ENCODE measurements at places on chromosomes 2 and 18.

GRCh38 chr2:163800951-163801381, 65.2 kb upstream of the FIGN start:
- no peak for DNase-seq

GRCh38 chr2:161124201-161124600, 36.0 kb upstream of the TANK start:
- no peak for DNase-seq

DNA sequence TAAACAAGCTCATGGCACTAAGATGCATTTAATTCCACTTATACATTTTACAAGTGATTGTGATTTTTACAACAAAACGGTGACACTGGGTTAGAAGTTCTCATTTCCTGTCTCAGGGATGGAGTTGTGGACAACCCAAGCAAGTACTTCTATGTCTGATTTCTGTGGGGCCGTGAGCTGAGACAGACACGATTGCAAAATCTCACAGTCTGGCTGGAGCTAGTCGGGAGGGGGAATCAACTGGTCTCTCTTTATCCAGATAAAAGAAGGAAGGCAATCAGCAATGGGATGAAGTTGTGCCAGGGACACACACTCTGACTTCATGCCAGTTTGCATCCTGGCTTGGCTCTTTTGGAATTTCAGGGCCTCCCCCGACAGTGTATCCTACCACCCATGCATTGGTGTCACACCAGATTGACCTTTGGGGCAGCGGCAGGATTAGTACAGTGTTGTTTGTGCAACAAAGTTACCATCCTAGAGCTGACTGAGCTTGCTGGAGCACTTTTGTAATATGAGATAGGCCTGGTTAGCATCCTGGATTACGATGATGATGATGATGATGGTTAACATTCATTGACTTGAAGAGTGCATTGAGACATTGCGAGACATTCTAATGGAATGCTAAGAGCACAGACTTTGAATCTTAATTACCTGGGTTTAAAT, 98.8 kb downstream of the CTAGE1 start:
- no peak for DNase-seq

DNA sequence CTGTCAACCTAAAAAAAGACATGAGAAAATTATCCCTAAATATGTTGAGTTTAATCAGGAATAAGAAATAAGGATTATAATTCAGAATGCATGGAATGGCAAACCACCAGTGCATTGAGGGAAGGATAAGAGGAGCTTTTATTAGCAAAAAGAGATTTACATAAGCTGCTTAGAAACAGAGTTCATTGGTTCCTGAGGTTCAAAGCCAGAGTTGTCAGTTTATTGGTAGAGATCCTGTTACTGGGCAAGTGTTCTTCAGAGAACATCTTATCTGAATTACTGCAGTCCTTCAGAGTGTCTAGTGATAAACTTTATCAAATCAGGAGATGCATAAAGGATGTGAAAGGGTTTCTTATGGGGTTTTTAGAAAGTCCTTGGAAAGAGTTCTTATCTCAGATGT, 76.0 kb upstream of the MEX3C start:
- DNase-seq, result no peak

- no peak for DNase-seq
These were observed 306.0 kb upstream of the COL3A1 start for GRCh38 chr2:188668017-188668680.

DNA sequence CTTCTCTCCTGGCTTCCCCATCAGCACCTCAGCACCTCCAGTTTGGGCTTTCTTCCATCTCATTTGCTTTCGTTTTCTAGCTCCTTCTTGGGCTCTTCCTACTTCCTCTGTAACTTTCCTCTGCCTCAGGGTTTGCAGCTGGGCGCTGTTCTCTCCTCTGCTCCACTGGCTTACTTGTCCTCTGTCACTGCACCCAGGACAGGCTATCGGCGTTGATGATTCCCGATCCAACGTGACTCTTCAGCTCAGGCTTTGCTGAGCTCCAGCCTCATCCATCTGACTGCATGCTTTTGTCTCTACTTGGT, 362.4 kb downstream of the CYRIA start:
- no peak for DNase-seq

DNA sequence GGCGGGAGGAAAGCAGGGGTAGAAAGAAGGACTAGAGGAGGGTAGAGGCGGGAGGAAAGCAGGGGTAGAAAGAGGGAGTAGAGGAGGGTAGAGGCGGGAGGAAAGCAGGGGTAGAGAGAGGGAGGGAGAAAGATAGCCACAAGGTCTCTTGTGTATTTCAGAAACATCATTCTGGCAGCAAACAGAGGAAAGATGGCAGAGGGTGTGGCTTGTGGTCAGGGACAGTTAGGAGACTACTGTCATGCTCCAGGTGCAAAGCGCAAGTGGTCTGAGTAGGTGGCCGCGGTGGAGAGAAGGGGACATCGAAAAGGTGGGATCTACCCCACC, 82.4 kb upstream of the TAF1B start:
- DNase-seq, result no peak

DNA sequence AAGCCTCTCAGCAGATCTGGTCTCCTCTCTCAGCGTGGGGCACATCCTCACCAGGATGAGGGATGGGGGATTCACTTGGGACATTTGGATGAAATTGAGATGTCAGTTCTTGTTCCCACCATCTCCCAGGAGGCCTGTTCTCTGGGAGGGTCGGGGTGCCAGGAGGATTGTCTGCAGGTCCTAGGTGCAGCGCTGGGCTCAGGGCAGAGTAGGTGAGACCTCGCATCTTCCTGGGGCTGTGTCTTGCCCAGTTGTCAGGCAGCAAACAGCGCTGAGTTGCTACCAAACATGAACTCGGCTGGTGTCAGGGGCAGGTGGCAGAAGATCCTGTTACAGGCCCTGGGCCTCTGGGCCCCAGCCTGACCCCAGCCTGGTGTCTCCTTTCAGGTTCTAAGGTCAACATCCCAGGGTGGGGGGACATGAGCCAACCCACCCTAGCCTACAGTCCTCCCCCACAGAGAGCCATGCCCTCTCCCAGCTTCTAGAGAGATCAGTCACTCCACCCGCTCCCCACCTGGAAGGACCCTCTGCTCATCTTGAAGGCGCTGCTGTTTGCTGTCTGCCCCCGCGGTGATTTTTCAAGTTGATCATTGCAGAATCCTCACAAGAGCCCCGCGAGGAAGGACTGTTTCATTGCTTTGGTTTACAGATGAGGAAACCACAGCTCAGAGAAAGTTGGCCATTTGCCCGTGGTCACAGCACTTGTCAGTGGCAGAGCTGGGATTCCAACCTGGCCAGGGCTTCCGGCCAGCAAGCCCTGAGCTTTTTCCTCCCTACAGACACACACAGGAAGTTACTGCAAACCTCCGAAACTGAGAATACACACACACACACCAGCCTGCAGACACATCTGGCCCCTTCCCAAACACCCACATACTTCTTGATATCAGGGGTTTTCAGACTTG, 83.9 kb downstream of the STPG4 start:
- no peak for DNase-seq

- DNase-seq, result peak; percentile 37
These were observed at the start of the genes PEX13 and PUS10 for GRCh38 chr2:61017556-61018317. Gene PEX13 (plus strand): TSS chr2:61017720. CDS start chr2:61017760, 40 bp downstream. Gene PUS10 (minus strand): TSS chr2:61018255. CDS start chr2:61011890, 6,365 bp downstream.

DNA sequence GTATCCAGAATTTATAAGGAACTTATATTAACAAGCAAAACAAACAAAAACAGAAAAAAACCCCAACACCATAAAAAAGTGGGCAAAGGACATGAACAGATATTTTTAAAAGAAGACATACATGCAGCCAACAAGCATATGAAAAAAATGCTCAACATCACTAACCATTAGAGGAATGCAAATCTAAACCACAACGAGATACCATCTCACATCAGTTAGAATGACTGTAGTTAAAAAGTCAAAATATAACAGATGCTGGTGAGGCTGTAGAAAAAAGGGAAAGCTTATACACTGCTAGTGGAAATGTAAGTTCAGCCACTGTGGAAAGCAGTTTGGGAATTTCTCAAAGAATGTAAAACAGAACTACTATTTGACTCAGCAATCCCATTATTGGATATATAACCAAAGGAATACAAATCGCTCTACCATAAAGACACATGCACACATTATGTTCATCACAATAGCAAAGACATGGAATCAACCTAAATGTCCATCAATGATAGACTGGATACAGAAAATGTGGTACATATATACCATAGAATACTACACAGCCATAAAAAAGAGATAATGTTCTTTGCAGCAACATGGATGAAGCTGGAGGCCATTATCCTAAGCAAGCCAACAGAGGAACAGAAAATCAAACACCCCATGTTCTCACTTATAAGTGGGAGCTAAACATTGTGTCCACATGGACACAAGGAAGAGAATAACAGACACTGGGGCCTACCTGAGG, 25.3 kb downstream of the PREPL start:
- no peak for DNase-seq

DNA sequence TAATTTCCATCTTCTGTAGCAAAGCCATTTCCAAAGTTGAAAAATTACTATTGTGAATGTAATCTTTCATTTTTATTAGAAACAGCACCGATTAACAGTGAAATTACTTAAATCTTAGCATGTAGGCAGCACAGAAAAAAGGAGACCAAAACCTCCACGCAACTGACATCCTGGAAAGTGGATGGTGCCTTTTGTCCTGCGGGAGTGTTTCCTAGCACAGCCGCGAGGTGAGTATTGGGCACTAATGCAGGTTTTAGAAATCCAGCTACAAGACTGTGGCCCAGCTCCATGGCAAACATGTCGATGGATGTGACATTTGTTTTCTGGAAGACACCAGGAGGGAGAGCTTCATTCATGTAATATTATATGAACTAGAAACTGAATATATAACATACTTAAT, 86.9 kb downstream of the MBP start:
- DNase-seq, result no peak

DNA sequence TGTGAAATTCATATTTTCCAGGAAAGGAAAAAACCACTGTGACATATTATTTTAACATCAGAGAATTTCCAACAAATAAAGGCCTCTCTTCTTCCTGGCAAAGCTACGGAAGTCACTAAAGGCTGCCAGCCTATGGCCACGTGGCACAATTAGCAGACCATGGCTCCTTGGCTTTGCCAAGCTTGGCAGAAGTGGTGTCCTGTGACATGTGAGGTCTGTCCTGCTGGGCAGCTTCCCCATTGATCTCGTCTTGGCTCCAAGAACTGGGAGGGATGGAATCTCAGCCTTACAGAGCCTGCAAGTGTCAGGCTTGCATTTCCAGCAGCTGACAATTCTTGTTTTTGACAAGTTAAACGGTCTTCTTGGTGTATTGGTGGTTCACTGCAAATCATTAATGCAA, 226.9 kb upstream of the THSD7B start:
- no peak for DNase-seq

- DNase-seq, result no peak
These were observed at the start of gene RAPGEF4 for GRCh38 chr2:172735582-172736423. Gene RAPGEF4 (plus strand): TSS chr2:172735845. CDS start chr2:172735984, 139 bp downstream.

- no peak for DNase-seq
These were observed 242.8 kb upstream of the DOK6 start for GRCh38 chr18:69157906-69158305.

- DNase-seq, result no peak
These were observed 42.7 kb upstream of the GLS start for GRCh38 chr2:190837952-190838361.

DNA sequence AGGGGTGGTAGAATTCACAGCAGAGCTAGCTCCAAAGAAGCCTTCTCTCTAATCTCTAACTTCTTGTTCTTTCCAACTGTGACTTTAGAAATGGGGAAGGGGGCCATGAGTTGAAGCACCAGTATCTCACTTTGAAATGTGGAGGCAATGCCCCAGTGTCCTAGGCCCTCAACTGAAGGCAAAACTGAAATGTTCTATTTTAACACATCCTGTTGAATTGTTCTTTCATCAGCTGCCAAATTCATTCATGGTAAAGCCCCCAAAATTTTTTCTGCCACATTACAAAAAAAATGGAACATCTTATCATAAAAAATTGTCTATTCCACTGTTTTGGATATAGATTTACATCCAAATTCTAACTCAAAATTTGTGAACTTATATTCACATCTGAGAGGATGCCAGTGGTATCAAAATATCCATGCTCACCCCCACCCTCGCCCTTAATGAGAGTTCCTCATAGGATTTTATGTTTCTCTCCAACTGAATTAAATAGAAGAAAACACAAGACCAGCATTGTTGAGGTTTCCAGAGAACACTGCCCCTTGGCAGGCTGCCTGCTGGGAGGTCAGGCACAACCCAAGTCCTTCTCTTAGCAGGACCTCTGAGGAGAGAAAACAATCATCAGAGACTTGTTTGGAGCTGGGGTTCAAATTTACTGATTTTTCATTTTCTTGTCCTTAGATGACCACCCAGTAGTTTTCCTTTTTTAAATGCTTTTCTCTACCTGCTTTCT, 147.4 kb upstream of the PGAP1 start:
- DNase-seq, result no peak

- DNase-seq, result no peak
These were observed 142.3 kb upstream of the BOD1L2 start for GRCh38 chr18:57004366-57005121.
